HS-5 (cell line): ENCODE measurements at places on chromosomes 1 and 21.

DNA sequence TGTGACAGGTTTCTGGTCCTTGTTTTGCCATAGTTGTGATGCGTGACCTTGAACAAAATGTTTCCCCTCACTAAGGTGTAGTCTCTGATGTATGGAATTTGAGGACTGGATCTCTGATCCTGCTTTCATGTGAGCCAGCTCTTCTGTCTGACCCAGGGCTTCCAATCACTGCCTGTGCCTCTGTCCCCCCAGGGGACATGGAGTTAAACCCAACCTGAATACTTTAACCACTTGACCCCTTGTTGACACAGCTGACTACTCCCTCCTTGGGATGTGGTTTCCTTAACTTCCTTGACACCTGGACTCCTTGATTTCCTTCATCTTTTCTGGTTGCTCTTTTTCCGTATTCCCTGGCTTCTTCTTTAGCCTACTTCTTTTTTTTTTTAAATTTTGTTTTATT is 36.0 kb upstream of the SSBP3 start:
- no peak for DNase-seq

- DNase-seq: no peak
Measured at GRCh38 chr1:183583466-183583865, 6.8 kb downstream of the NCF2 start.

DNA sequence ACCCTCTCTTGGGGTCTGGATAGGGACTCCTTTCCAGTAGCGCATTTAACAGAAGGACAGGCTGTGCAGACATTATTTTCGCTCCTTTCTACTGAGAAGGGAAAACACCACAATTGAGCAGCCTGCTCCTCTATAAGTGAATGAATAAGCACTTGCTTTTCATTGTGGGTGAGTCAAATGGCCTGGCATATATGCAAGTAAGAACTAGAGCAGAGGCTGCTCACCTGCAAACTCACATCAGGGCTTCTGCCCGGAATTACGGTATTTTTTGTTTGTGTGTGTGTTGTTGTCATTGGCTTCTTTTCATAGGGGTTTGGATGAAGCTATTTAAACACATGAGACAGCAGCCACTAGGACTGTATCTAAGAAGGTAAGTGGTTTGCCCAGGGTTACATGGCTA is 200.1 kb upstream of the CAMK1G start:
- DNase-seq: no peak

- no peak for DNase-seq
Measured at GRCh38 chr1:12495725-12496124, 122.3 kb downstream of the DHRS3 start.

DNA sequence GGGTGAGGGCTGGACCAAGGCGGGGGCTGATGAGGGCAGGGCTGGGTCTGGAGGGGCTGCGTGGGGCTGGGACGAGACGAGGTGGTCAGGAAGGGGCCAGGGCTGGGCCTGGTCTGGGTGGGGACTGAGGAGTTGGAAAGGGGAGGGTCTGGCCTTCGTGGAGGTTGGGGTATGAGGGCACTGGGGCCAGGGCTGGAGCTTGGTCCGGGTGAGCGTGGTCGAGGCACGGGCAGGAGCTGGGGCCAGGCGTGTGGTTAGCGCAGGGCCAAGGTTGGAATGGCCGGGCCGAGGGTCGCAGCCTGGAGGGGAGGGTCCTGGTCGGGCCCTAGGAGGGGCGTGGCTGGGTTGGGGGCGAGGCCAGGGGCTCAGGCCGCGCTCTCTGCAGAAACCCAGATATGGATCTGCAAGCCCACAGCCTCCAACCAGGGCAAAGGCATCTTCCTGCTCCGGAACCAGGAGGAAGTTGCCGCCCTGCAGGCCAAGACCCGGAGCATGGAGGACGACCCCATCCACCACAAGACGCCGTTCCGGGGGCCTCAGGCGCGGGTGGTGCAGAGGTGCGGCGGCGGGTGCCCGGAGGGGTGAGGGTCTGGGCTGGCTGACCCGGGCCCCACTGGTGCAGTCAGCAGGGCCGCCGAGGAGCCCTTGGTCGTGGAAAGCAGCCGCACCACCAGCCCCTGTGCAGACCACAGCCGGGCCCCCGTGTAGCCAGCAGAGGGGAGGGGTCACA is 9.0 kb downstream of the TTLL10 start:
- DNase-seq: no peak

DNA sequence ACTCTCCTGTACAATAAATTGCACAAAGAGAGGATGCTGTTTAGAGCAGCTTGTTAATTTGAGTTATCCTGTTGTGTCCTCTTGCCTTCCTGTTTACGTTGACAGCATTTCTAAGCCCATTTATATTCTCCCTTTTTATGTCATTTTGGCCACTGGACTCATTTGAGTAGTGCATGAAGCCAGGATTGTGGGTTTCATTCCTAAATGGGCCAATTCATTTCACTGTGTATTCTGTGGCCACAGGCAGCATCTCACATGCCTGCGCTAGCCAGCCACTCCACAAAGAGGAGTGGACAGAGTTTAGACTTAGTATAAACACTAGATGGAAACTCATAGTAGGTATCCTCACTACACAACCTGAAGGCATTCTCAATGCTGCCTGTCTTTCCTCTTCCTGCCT is 73.4 kb downstream of the DTL start:
- DNase-seq: no peak

GRCh38 chr1:213914392-213914791 is 73.4 kb upstream of the PROX1 start:
- DNase-seq: no peak

- no peak for DNase-seq
Measured at GRCh38 chr1:17304826-17305175, 3.2 kb upstream of the PADI4 start.

DNA sequence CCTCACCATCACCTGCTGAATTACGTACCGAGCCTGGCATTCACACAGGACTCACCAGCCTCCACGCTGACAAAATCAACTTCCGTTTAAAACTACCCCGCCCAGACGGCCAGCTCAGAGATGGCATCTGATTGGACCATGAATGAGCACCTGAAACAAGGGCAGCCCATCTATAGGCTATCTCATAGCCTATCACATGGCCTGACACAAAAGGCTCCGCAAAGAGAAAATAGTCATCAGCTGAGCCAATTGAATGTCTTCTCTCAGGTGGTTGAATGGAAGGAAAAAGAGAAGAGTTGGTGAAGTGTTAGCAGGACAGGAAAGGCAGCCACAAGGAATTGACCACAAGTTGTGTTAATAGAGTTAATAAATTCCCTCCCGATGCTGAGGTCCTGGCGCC is 50.6 kb upstream of the ZC3H12A start:
- no peak for DNase-seq

GRCh38 chr1:9798236-9799130 is 25.3 kb downstream of the CLSTN1 start:
- no peak for DNase-seq

- no peak for DNase-seq
Measured at GRCh38 chr1:37560401-37561132, 3.8 kb downstream of the DNALI1 start.

DNA sequence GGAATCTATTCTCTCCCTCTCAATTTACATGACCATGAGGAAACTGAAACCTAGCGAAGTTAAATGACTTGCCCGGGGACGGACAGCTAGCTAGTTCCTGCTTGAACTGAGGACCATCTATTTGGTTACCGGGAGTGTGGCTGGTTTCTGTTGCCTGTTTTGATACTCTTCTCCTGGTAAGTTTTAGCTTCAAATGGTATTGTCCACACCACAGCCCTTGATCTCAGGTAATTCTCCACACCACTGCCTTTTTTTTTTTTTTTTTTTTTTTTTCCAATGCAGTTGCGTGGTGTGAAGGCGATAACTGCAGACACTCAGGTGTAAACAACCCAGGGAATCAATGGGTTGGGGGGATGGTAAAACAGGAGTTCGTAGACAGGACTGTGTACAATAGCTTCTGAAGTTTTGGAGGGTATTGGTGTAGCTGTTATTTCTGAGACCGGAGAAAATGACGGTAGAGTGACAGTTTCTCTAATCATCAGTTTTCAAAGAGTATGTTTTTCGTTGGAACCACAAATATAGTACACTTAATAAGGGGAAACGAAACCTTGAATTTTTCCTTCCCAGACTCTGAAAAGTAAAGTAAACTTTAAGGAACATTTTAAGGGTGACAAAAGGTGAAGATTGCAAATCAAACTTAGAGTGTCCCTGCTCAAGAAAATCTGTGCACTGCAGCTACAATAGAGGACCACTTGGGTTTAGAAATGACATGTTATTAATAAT is 125.3 kb upstream of the CACYBP start:
- DNase-seq: no peak

GRCh38 chr1:174982971-174983689 is 16.6 kb upstream of the CACYBP start:
- no peak for DNase-seq

- DNase-seq: peak; percentile 15
Measured at GRCh38 chr1:79193211-79194079, 186.9 kb upstream of the ADGRL4 start.

DNA sequence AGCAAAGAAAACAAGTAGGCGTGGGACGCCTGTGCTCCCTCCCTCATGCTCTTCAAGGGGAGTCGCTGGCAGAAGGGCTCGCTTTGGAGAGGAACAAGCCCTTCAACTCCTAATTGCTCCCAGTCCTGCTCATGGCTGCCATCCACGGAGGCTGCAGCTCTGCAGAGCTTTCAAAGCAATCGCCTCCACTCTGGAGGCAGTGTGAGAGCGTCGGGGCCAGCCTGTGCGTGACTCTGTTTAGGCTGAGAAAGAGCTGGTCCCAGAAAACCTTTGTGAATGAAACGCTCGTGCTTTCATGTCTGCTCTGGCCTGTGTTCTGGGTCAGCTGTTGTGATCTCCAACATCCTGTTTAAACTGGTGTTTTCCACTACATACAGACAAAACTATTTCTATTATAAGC is 23.9 kb upstream of the RUNX1 start:
- DNase-seq: no peak

DNA sequence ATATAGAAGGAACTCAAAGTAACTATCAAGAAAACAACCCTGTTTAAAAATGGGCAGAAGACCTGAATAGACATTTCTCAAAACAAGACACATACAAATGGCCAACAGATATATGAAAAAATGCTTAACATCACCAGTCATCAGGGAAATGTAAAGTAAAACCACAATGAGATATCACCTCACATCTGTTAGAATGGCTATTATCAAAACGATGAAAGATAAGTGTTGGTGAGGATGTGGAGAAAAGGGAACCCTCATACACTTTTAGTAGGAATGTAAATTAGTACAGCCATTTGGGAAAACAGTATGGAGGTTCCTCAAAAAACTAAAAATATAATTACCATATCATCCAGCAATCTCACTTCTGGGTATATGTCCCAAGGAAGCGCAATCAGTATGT is 3.0 kb downstream of the CTSS start:
- no peak for DNase-seq

GRCh38 chr21:42607102-42607501 is 46.3 kb upstream of the PDE9A start:
- no peak for DNase-seq

DNA sequence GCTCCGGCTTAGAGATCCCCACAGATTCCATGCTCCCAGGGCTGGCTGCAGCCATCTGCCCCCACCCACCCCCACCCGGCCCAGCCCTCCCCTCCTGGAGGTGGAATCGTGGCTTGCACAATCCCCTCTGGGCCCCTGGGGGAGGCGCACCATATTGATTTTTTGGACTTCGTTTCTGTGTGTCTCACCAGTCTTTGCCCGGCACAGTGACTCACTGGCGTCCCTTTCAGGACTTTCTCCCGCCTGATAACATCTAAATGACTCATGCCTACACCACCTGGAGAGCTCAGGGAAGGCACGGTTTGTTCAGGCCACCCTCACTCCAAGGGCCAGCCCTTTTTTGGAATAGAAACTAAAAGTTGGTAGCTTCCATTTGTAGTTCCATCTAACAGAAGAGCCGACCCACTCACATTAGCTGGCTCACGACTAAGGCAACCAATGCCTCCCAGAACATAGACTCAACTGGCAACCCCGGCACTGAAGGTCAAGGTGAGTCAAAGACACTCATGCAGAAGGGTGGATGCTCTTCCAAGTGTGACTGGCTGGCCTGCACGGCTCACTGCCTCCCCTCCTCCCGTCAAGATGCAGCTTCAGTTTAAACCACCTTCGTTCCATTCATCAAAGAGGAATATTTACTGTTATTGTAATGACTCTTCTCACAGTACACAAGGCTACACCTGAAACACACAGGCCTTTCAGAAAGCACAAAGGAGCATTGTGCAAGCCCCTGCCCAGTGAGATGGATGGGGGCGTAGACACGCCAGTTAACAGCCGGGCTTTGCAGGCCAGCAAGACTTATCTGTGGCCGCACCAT is 18.1 kb upstream of the ETS2 start:
- DNase-seq: peak; percentile 67

DNA sequence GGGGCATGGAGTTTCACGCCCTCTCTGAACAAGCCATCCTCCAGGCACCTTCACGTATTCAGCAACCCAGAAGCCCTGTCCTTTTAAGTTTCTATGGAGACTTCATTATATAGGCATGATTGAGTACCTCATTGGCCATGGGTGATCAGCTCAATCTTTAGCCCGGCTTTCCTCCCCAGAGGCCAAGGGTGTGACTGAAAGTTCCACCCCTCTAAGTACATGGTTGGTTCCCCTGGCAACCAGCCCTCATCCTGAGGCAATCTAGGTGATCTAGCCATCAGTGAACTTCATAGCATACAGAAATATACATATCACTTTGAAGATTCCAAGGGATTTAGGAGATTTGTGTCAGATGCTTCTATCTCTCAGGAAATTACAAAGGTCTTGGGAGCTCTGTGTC is 21.3 kb upstream of the DHX9 start:
- no peak for DNase-seq

- no peak for DNase-seq
Measured at GRCh38 chr1:17646444-17647280, 107.2 kb downstream of the ARHGEF10L start.

- DNase-seq: no peak
Measured at GRCh38 chr1:217373761-217374701, 256.9 kb downstream of the GPATCH2 start.

DNA sequence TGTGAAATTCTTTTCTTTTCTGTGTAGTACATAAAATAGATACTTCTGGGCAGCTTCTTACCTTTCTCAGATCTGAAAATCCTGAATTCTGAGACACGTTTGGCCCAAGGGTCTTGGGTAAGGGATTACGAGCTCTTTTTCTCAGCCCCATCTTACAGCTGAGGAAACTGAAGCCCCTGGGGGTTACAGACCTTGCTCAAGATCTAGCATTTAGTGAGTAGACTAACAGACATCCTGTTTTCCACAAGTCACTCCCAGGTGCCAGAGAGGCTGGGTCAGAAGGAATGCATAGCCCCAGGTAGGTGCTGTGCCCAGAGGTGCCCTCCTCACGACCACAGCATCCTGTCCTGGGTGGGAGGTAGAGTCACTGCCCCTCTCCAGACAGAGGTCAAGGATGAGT is 13.2 kb upstream of the CREG1 start:
- DNase-seq: no peak

- DNase-seq: no peak
Measured at GRCh38 chr1:1132042-1132950, 16.4 kb upstream of the C1orf159 start.

GRCh38 chr1:28577052-28577678 is 14.9 kb upstream of the RAB42 start:
- DNase-seq: no peak

GRCh38 chr1:167249702-167250101 is 29.0 kb downstream of the POU2F1 start:
- no peak for DNase-seq

- no peak for DNase-seq
Measured at GRCh38 chr1:63675420-63675931, 82.3 kb downstream of the PGM1 start.

GRCh38 chr1:6359216-6360116 is 34.1 kb downstream of the ACOT7 start:
- no peak for DNase-seq

GRCh38 chr1:164380893-164381292 is 178.1 kb upstream of the PBX1 start:
- DNase-seq: peak; percentile 3
